ENCODE measurements at places on chromosomes 4 and X.
A peak's percentile ranks its signal among the peaks of the same experiment; 100 is the strongest.

GRCh38 chrX:153417637-153418036 lies 6.4 kb downstream of the ZFP92 start:
- no peak for DNase-seq

- no peak for DNase-seq
These were observed 187.6 kb upstream of the GPC4 start for GRCh38 chrX:133602881-133603280.

- no peak for DNase-seq
These were observed 53.8 kb downstream of the CXCL1 start for GRCh38 chr4:73922766-73923630.

DNA sequence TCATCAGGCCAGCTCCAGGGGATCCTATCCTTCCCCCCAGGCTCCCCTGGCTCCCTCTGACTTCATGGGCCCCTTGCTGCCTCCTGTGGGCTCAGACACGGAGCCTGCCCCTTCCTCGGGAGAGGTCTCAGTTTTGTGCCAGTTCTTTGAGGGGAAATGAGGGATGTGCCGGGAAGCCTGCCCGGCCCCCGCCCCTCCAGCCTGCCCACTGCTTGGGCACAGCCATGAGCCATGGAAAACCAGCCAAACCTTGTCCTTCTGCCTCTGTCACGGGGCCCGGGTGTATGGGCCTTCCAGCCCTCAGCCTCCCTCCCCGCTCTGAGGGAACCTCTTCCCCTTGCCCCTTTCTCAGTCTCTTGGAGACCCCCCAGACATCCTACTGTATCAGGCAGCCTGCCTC lies 6.8 kb downstream of the BGN start:
- no peak for DNase-seq

- no peak for DNase-seq
These were observed 60.8 kb upstream of the CT45A1 start for GRCh38 chrX:135652602-135653001.

DNA sequence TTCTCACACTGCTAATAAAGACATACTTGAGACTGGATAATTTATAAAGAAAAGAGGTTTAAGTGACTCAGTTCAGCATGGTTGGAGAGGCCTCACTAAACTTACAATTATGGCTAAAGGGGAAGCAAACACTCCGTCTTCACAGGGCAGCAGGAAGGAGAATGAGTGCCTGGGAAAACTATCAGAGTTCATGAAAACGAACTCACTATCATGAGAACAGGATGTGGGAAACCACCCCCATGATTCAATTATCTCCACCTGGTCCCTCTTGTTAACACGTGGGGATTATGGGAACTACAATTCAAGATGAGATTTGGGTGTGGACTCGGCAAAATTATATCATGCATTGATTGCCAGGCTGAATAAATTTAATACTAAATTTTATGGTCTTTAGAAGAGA lies 592.7 kb downstream of the GRXCR1 start:
- DNase-seq: no peak

DNA sequence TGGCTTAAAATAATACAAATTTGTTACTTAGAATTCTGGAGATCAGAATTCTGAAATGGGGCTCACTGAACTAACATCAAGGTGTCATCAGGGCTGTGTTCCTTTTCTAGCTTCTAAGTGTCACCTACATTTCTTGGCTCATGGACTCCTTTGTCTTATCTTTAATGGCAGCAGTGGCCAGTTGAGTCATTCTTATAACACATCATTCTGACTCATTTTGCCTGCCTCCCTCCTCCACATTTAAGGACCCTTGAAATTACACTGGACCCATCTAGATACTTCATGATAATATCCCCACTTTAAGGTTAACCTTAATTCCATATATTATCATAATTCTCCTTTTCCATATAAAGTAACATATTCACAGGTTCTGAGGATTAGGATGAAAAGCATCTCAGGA lies 215.9 kb downstream of the GUCY2F start:
- DNase-seq: no peak

DNA sequence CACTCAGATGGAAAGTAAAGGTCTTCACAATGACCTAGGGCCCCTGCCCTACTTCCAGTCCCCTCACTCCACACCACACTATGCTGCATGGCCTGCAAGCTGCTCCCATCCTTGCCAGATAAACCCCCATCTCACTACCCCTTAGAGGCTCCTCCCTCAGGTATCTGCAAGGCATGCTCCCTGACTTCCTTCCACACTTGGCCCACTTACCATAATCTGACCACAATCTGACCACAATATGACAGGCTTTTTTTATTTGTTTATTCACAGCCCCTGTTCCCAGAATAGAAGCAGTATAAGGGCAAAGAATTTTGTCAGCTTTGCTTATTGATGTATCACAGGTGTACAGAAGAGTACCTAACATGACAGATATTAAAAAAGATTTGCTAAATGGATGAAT lies 124.7 kb downstream of the CAMK2D start:
- no peak for DNase-seq

DNA sequence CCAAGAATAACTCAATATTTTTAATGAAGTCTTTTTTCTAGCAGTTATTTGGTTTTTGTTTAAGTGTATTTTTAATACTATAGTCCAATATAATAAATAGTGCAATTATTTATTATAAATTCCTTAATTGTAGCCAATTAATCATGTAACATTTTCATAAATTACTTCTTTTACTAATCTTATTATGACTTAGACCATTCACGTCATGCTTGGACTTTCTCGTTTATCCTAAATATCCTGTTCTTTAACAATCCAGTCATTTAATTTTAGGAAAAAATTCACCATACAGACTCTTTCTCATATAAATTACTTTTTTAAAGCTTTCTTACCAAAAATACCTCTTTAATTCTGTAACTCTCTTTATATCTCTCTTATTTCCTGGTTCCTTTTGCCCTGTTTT lies 350.1 kb downstream of the AR start:
- no peak for DNase-seq

- DNase-seq: no peak
These were observed 105.8 kb upstream of the C1QTNF7 start for GRCh38 chr4:15322006-15322405.

DNA sequence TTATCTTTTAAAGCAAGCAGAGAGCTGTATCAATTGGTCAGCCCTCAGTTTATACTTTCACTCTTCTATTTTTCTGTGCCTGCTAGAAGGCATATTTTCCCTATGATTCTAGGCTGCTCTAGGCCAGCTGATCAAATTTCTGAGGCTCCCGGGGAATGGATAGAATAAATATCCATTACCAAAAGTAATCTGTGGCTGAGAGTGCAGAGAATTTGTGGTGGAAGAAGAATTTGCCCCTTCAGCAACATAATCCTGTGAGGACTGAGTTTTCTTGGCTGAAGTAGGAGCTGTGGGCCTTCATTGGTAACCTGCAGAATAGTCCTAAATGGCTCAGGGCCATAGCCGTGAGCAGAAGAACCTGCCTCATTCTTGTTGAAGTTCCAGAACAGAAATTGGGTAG lies 314.6 kb upstream of the CASK start:
- DNase-seq: no peak

- DNase-seq: no peak
These were observed 43.2 kb downstream of the HAND2 start for GRCh38 chr4:173486714-173487392.

DNA sequence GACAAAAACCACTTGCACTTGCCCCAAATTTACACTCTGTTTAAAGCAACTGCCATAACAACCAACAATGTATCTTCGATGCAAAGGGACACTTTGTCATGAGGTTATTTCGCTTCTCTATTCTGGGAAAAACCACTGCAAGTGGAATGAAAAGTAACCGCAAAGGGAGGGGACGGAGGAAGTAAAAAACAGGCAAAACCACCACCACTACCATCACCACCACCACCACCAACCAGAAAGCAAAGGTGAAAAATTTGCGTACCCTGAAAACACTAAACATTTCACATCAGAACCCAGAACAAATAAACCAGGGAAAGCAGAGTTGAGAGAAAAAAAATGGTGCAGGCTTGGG lies 1.2 kb upstream of the N4BP2 start:
- peak; percentile 28 for DNase-seq

DNA sequence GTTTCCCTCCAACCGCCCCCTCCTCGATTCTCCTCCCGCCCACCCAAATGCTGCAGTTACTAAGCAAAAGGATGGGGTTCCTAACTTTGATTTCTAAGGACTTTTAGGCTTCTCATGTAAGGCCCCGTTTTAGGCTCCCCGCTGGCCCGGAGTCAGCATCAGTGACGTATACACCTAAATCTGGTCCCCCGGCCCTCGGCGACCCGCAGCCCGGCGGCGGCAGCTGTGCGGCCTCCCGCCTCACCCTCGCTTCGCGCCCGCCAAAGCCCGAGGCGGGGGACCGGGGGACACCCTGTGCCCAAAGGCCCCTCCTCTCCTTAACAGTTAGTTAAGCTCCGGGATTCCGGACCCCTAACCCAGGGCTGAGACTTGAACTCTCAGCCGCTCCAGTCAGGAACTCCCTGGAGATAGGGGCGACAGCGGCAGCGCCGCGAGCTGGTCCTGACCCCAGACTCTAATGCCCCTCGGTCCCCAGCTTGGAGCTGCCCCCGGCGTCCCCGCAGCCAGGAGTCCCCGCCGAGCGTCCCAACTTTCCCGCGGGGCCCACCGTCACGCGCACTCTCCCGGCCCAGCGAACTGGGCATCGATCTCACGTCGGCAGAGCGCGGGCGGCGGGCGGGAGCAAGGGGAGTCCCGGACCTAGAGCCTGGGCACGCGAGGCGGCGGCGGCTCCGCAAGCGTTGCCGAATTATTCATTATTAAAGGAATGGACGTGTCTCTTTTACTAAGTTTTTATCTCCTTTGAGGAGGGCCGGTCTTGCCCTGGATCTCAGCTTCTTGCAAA lies 1.5 kb upstream of the NR3C2 start:
- no peak for DNase-seq

GRCh38 chr4:12421364-12421763 lies 992.7 kb upstream of the HS3ST1 start:
- no peak for DNase-seq

GRCh38 chrX:12767856-12768255 lies 23.4 kb upstream of the PRPS2 start:
- DNase-seq: no peak

GRCh38 chr4:128847082-128847724 lies 37.7 kb downstream of the JADE1 start:
- no peak for DNase-seq

- no peak for DNase-seq
These were observed 178.4 kb upstream of the NWD2 start for GRCh38 chr4:37066159-37066558.

GRCh38 chr4:143406523-143406922 lies 69.8 kb downstream of the GAB1 start:
- DNase-seq: no peak

DNA sequence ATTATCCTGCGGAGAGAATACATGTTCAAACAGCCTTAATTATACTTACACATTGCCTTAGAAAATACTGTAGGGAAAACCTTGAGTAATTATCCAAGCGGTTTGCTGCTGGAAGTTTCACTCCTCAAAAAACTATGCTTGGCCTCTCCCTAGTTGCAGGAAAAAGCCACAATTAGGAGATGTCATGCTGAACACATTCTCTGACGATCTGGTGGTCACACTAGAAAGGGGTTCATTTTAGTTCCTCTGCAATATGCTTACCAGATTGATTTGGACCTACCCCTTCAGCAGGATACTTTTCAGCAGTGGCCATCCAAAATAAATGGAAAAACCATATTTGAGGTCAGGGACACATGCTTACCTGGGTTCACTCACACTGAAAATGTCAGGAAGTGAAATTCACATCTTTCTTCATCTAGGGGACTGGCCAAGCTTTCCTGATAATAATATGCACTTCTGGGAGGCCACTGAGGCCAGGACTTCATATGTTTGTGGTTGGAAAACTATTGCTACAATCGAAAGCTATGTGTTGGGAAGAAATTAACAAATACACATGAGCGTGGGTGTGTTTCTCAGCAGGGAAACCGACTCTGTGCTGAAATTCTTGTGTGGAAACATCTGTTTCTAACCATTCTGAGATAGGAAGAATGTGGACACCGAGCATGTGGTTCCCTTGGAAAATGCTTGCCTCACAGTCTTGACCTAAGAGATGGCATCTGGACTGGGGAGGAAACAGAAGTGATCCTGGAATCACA lies 68.8 kb downstream of the ATXN3L start:
- DNase-seq: no peak

GRCh38 chr4:5956285-5957021 lies 61.8 kb downstream of the C4orf50 start:
- DNase-seq: no peak

GRCh38 chrX:32532262-32532661 lies 679.1 kb downstream of the DMD start:
- DNase-seq: no peak

- no peak for DNase-seq
These were observed 63.4 kb upstream of the ENPEP start for GRCh38 chr4:110412354-110413065.

DNA sequence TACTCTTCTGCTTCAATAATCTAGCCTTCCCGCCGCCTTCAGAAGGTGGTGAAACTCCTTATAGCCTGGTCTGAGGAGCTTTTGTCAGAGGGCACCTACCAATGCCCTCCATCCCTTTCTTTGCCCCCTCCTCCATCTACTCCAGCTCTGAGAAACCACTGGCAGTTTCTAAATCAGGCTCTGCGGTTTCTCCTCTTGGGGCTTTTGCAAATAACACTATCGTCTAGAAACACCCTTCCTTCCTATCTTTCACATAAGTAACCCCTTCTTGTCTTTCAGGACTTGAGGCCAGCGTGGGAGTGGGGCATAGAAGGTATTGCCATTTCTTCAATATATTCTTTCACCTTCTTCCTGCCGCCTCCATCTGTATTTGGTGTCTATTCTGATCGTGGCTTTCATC lies 1.2 kb upstream of the EFHC2 start:
- DNase-seq: no peak

DNA sequence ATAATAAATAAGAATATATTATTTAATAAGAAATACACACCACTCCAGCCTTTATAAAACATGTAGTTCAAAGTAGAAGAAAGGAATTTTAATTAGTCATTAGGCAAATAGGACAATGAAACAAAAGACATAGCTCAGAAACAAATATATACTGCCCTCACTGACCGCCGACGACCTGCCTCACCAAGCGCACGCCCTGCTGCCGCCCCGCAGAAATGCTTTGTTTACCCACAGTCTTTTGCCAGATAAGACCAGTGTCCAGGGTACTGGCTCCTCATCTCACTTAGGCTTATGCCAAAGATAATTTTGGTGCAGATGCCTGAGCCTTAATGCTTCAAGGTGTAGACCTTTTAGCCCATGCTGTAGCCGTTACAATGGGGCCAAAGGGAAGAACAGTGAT lies 199.5 kb downstream of the HHIP start:
- DNase-seq: no peak

DNA sequence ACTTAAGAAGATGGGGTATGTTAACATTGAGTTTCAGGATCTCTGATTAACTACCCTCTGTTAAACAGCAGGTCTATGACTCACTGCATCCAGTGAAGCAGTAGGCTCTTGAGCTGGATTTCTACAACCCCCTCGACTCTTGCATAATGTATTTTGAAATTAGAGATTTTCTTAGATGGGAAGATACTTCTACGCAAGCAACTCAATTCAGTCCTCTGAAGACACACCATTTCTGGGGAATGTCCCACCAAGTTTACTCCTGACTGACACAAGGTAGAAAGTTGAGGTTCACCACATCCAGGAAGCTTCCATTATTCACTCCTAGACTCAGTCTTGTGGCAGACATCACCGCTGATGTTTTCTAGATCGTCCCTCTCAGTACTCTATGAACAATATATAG lies 12.9 kb downstream of the PALLD start:
- peak; percentile 48 for DNase-seq

Measured in stimulated activated CD8-positive, alpha-beta memory T cell treated with anti-CD3 and anti-CD28 coated beads, Interleukin-7, amount 100 ng/mL, for 48 hours (primary cell).